ENCODE measurements at places on chromosomes 13 and 19.

GRCh38 chr19:53898166-53898565 lies 10.9 kb upstream of the CACNG7 start:
- DNase-seq, result no peak

DNA sequence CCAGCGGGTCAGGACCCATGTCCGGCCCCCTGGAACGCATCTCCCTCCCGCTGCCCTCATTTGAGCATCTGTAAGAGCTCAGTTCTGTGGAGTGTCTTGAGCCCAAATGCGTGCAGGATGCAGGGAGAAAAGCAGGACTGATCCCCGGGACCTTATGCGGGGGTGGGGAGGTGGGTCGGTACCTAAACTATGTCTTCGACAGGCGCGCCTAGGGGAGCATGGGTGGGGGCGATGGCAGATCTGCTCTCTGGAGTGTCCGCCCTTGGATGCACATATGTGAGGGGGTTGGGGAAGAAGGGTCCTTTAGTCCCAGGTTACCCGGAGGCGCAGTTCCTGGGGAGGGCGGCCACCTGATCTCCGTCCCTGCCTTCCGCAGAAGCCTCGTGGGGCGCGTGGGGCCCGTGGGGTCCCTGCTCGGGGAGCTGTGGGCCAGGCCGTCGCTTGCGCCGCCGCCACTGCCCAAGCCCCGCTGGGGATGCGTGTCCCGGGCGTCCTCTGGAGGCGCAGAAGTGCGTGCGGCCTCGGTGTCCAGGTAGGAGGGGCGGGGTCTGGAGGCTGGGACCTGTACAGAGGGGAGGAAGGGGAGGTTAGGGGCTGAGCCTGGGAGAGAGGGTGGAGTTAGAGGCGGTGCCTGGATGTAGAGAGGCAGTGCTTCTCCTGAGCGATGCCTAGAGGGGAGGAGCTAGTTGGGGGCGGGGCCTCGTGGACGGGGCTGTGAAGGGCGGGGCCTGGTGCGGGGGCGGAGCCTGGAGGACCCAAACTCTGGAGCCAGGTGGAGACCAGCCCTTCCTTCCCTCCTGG lies 2.9 kb downstream of the CILP2 start:
- DNase-seq, result peak; percentile 35

GRCh38 chr13:104869501-104869900 lies 1666.0 kb downstream of the EFNB2 start:
- DNase-seq, result no peak

DNA sequence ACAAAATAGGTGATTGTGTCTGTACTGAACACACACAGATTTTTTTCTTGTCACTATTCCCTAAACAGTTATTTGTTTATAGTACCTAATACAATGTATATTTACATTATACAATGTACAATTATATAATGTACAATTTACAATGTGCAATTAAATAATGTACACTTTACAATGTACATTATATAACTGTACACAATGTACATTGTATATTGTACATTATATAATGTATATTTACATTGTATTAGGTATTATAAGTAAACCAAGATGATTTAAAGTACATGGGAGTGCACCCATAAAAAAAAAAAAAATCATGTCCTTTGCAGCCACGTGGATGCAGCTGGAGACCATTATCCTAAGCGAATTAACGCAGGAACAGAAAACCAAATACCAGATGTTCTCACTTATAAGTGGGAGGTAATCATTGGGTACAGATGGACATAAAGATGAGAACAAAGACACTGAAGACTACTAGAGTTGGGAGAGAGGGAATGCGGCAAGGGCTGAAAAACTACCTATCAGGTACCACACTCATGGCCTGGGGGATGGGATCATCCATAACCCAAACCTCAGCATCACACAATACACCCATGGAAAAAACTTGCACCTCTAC lies 68.1 kb downstream of the ABCC4 start:
- DNase-seq, result no peak

- DNase-seq, result no peak
These were observed 60.9 kb downstream of the FRY start for GRCh38 chr13:32092496-32092895.

DNA sequence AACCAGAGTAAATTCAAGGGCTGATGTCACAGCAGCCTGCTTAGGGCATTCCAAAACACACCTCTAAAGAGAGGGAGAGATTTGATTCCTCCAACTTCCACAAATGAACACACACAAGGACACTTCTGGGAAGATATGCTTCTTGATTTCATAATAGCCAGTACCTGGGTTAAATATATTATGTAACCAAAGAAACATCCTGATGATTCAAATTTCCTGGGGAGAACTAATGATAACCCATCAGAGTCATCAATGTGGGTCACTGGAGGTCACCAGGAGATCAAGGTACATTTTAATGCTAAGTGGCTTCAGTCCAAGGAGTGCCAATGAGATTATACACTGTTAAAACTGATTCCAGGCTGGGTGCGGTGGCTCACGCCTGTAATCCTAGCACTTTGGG lies 54.0 kb upstream of the DOCK9 start:
- no peak for DNase-seq

- DNase-seq, result no peak
These were observed 231.0 kb upstream of the IRS2 start for GRCh38 chr13:110017379-110017778.

GRCh38 chr19:45005787-45006186 lies 4.5 kb downstream of the RELB start:
- no peak for DNase-seq

GRCh38 chr19:30780032-30780431 lies 407.8 kb downstream of the ZNF536 start:
- DNase-seq, result no peak

- no peak for DNase-seq
These were observed 1.8 kb downstream of the TNPO2 start for GRCh38 chr19:12721656-12722565.

DNA sequence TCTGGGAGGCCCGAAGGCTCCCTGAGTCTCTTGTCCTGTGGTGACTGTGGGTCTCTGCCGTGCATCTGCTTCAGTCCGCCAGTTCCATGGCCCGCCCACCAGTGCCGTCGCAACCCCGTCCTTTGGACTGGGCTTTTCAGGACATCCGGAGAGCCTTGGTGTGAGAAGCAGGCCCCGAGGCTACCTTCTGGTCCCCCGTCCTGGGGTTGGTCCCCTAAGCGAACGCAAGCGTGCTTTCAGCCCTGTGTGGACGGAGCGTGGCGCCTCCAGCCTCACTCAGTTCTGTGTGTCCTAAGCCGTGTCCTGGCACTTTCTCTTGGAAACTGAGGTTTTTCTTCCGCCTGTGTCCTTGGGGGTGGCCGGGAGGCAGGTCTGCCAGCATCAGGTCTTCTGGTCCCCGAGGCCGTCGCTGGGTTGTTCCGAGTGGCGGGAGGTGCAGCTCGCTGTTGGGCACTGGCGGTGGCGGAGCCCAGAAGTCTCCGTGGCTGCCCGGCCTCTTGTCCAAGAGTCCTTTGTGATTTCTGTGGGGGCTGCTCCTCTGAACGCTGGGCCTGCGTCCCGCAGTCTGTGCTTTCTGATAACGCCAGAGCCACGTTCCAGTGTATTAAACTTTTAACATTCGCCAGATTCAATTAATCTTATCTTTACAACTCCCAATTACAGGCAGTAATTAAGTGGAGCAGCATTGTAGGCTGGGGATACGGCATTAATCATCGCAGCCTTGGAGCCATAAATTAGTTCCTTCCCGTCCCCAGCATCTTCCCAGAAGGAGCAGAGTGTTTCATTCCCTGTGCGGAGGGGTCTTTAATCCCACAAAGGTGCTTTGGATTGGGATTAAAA lies 99.5 kb downstream of the KDM4B start:
- DNase-seq, result no peak

DNA sequence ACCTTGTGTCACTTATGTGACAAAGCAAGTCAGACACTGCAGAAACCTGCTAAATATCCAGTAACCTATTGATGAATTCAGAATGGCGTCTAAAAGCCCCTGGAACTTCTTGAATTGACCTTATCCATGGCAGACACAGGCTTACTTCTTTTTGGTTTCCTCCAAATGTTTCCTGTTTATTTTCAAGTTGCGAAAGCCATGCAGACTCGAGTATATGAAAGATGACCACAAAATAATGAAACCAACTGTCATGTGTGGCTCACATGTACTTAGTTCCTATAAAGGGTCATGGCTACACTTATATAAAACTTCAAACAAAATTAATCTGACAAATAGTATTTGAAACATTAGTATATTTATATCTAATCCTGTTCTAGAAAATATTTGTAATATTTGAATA lies 113.1 kb upstream of the FNDC3A start:
- no peak for DNase-seq

DNA sequence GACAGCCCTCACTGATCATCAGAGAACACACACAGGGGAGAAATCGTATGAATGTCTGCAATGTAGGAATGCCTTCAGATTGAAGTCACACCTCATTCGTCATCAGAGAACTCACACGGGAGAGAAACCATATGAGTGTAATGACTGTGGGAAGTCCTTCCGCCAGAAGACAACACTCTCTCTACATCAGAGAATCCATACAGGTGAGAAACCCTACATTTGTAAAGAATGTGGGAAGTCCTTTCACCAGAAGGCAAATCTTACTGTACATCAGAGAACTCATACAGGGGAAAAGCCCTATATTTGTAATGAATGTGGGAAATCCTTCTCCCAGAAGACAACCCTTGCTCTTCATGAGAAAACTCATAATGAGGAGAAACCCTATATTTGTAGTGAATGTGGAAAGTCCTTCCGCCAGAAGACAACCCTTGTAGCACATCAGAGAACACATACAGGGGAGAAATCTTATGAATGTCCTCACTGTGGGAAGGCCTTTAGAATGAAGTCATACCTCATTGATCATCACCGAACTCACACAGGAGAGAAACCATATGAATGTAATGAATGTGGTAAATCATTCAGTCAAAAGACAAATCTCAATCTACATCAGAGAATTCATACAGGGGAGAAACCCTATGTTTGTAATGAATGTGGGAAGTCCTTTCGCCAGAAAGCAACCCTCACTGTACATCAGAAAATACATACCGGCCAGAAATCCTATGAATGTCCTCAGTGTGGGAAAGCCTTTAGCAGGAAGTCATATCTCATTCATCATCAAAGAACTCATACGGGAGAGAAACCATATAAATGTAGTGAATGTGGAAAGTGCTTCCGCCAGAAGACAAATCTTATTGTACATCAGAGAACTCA lies 32.5 kb downstream of the ZNF567 start:
- no peak for DNase-seq

- no peak for DNase-seq
These were observed 12.9 kb upstream of the GARIN5A start for GRCh38 chr19:50489461-50490011.

GRCh38 chr13:88031980-88032559 lies 360.9 kb downstream of the SLITRK5 start:
- no peak for DNase-seq

- no peak for DNase-seq
These were observed 69.2 kb downstream of the TEX26 start for GRCh38 chr13:31001647-31002046.

GRCh38 chr13:51249770-51250741 lies 27.9 kb downstream of the FAM124A start:
- no peak for DNase-seq

GRCh38 chr13:94947965-94948371 lies 235.6 kb upstream of the SOX21 start:
- DNase-seq, result no peak

- no peak for DNase-seq
These were observed 32.2 kb downstream of the ZNF136 start for GRCh38 chr19:12194827-12195731.

DNA sequence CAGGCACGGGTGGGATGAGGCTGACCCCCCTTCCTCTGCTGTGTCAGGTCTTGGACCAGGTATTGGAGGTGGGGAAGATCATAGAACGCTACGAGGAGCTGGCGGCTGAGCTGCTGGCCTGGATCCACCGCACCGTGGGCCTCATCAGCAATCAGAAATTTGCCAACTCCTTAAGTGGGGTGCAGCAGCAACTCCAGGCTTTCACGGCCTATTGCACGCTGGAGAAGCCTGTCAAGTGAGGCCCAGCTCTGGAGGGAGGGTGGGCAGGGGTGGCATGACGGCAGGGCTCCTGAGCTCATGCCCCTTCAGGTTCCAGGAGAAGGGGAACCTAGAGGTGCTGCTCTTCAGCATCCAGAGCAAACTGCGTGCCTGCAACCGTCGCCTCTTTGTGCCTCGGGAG lies 35.3 kb downstream of the SPTBN4 start:
- no peak for DNase-seq

DNA sequence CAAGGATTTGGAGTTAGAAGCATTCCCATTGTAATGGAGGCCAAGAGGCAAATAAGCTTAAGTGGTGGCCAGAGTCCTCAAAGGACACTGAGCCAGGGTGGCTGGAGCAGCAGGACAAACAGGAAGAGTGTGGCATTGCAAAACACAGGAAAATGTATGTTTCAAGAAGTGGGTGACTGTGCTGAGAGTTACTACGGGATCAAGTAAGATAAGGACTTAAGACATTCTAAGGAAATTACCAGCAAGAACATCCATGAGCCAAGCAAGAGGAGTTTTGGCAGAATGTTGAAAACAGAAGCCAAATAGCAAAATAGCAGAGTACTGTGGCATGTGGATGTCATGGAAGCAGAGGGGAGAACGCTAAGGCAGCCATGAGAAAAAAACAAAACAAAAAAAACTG lies 104.2 kb downstream of the RAP2A start:
- no peak for DNase-seq

- DNase-seq, result no peak
These were observed 145.0 kb downstream of the KDM4B start for GRCh38 chr19:5113633-5114586.

GRCh38 chr13:42720113-42720857 lies 61.1 kb upstream of the FAM216B start:
- peak; percentile 48 for DNase-seq
